Activated naive CD4-positive, alpha-beta T cell treated with anti-CD3 and anti-CD28 coated beads, Interleukin-2, amount 50 U/mL, for 72 hours (primary cell): ENCODE measurements at places on chromosomes 7 and 10. TPM values are rescaled to one million over a fixed set of nuclear protein-coding genes. Genes with fewer than 3 reads are reported as not detected.

GRCh38 chr10:93440591-93441091 is 41.5 kb downstream of the MYOF start:
- no peak for DNase-seq

GRCh38 chr10:132443605-132443982 is 46.6 kb downstream of the PWWP2B start:
- DNase-seq: peak; percentile 56

- no peak for DNase-seq
Observed at GRCh38 chr10:74306227-74306982, 155.4 kb downstream of the ADK start.

DNA sequence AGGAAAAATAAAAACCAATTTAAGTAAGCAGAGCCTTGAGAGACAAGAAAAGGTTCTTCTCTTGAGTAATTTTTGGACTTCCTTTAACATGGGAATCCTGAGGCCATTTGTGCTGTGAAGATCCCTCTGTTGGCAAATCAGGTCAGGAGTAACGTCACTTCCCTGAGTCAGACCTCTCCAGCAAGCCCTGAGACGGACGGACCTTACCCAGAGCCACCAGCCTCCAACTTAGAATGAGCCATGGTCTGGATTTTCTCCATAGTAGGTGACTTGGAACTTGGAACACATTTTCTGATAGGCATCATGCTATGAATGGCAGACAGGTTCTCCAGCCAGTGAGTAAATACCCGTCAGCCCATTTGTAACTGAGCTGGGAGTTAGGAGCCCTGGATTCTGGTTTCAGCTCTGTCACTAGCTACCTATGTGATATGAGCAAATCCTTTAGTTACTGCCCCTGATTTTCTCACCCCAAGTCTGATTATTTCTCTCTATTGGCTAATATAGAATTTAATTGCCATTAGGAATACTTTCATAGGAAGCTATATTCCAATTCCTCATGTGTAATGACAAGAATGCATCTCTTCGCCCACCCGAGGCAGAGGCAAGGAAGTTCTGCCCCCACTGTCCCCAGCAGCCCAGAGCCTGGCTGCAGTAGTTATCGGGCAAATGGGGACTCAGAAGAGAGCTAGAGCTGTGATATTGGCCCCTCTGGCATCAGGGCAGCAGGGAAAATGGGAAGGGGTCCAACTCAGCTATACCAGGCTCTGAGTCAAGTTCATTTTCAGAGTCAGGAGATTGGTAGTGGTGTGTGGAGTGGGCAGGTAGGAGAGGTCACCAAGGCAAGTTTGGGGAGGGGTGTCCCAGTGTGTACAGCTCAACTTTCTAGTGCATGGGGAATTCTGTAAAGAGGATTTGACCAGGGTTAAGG is 153.7 kb upstream of the AGK start:
- DNase-seq: no peak

- no peak for DNase-seq
Observed at GRCh38 chr7:142770661-142771352, at the start of gene PRSS2. TSS of gene PRSS2 (plus strand) at chr7:142770970. CDS start at chr7:142770983, 13 bp downstream.

- DNase-seq: no peak
Observed at GRCh38 chr7:27149842-27150567, 2.4 kb downstream of the HOXA3 start.

- DNase-seq: no peak
Observed at GRCh38 chr10:45052700-45053099, 52.0 kb downstream of the ZNF22 start.

DNA sequence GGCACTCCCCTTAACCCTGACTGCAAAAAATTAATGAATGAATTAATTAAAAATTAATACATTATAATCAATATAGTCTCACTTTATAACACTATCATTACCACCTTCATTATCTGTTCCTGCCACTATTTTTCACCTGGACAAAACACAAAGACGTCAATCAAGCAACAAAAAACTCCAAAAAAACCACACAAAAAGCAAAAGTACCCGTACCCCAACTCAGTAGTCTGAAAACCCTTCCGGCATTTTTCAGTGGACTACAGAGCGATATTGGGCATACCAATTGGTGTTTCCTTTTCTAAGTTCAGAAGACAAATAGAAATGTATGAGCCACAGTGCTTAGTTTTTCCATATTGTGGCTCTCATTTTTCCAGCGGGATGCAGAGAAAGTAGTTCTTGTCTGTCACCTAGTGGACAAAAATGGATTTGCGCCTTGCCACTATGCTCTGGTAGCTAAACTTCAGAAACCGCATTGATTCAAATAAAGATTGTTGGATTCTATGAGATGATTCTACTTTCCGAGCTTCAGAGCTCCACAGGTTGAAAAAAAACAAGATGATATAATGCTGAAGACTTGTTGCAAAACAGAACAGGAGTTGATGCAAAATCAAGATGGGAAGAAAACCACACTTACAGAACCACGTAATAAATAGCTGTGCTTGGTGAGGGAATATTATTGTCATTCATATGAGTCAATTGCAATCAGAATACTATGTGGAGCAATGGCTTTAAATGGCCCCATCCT is 50.6 kb upstream of the ITGB1 start:
- no peak for DNase-seq

GRCh38 chr10:10786109-10787090 is 231.3 kb upstream of the CELF2 start:
- DNase-seq: no peak

- no peak for DNase-seq
Observed at GRCh38 chr7:98110249-98111022, 3.8 kb downstream of the LMTK2 start.

- DNase-seq: no peak
Observed at GRCh38 chr7:124022551-124022950, 10.3 kb downstream of the TMEM229A start.

GRCh38 chr10:22086730-22087401 is 83.3 kb upstream of the DNAJC1 start:
- no peak for DNase-seq

DNA sequence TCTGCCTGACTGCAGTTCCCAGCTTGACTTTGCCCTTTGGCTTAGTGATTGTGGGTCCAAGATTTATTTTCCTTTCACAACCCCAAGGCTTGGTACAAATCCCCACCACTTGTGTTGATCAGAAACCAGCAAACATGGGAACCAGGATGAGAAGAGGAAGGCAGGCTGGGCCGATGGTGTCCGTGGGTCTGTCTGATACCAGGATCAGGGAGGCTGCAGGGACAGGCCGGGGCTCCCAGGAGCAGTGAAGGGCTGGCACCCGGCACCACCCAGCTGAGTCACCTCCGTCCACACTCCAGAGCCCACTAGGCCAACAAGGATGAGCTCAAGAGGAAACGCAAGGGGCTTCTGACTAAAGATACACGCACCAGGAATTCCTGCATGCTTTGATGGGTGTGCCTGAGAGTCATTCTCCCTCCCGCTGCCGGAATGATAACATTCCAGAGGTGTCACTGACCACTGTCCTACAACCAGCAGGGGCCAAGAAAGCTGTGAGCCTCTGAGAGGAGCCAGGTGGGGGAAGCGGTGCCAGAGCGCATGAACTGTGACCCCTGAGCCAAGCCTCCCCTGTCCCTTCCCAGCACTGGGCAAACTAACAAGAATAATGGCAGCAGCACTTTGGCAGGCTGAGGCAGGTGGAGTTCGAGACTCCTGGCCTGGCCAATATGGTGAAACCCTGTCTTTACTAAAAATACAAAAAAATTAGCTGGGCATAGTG is 29.2 kb upstream of the PROSER2 start:
- DNase-seq: no peak

DNA sequence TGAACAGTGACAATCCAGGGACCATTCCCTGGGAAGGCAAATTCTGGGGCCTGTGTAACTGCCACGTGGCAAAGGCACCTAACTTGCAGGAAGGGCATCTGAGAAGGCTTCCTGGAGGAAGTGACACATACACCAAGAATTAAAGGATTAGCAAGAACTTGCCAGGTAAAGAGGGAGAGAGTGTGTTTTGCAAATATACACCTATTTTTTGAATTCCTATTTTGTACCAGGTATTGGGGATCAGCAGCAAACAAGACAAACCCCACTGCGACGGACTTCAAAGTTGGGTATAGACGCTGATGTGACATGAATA is 206.5 kb upstream of the ZMIZ1 start:
- DNase-seq: no peak

- DNase-seq: no peak
Observed at GRCh38 chr7:132654150-132654549, 77.9 kb upstream of the PLXNA4 start.

DNA sequence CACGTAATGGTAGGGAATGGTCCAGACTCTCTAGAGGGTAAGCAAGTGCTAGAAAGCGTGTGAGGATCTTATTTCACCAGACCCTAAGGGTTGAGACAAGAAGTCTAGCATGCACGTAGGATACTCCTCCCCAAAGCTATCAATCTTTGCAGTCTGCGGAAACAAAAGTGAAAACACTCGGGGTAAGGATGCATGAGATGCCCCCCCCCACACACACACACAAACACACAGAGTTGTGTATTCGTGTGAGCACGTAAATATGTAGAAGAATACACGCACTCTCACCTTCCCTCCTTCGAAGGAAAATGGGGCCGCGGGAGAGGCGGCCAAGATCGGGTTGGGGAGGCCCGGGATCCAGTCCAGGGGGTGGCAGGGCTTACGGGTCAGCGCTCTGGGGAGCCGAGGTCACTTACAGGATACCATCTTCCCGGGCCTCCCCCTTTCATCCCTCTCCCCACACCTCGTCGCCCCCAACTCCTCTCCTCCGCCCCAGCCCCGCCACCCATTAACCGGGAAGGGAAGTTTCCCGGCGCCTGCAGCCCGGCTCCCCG is 455 bp downstream of the CUL2 start:
- no peak for DNase-seq

DNA sequence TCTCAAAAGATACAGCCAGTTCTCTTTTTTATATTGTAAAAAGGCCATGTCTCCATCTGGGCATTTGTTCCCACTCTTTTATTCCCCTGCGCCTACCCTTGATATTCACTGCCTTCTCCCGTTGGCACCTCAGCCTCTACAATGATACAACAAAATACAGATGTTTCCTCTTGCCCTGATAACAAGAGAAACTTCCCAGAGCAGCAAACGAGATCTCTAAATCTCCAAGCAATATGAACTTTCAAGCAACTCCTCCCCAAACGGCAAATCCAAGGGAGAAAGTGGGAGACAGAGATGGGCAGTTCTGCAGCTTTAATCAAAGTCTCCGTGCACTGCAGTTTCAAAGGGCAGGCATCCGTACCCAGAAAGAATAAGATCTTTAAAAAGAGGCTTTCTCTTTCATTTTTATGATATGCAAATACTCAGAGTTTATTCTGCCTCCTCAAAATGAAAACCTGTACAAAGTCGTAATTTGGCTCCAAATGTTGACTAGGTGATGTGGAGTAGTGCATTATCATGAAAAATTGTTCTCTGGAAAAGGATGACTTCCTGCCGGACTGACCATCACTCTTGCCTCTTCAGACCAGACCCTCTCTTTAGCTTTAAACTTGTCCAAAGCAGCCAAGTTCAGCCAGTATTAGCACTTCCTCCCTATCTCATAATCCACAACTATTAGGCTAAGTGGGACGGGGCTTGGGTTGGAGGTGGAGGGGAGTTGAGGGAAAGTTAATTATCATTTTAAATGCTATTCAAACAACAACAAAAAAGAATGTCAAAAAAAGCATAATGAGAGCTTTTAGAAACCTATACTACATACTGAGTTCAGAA is 682 bp downstream of the HGF start:
- no peak for DNase-seq

DNA sequence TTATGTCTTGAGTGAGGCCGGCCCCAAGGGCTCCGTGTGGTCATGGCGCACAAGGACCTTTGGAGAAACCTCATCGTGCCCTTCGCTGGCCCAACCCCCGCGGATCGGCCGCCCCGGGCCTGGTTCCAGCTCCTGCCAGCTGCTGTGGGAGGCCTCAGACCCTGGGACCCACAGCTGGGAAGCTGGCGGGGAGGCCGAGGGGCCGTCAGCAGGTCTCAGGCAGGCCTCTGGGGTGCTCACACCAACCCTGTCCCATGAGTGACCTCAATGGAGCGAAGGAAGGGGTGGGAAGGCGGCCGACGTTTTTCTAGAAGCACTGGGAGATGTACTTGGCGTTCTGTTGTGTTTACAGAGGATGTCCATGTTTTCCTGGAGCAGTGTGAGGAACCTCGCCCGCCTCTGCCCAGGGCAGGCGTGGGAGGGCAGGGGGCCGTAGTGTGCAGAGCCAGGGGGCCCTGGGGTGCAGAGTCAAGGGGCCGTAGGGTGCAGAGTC is 18.6 kb upstream of the ADGRA1 start:
- no peak for DNase-seq

GRCh38 chr7:8296362-8296659 is 34.3 kb upstream of the ICA1 start:
- no peak for DNase-seq

DNA sequence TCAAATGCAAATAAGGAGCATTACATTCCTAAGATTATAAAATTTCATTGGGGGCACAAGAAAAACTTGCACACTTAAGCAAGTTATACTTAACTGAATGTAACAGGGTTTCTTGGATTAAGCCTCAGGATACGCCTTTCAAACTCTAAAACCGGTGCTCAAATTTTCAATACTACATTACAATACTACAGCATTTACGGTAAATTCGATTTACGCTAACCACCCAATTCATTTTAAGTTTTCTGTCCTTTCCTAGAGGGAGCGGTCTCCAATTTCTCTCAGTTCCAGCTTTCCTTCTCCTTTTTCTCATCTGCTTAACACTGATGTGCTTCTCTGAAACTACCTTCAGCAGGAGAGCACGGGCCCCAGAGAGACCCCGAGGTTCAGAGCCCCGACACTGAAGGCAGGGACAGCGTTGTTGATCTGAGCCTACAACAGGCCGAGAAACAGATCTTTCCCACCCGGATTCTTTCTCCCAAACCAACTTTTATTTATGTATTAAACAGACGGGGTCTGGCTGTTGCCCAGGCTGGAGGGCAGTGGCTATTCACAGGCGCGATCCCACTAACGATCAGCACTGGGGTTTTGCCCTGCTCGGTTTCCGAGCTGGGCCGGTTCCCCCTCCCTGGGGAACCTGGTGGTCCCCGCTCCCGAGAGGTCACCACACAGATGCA is 798 bp downstream of the ZNF425 start:
- no peak for DNase-seq

DNA sequence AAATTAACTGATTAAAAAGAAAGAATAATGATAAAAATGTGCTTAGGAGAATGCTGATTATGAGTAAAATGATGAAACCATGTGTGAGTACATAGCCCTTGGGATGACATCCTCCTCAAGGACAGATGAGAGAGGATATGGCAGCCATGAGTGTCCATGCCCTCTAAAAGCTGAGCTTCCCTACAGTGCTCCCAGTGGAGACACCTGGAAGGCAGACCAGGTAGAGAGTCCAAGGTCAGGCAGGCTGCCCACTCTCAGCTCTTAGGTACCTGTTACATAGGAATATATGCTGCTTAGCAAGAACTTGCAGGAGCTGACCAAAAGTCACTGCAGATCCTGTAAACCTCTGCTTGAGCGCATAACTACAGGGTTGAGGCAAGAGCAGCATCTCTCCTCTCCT is 169.7 kb upstream of the TMEM229A start:
- no peak for DNase-seq

Gene VSTM4
- not detected for total RNA-seq

Gene CALHM1
- total RNA-seq: not detected

Gene PYROXD2
- 2.3 TPM for total RNA-seq

Gene MYL10
- total RNA-seq: not detected

Gene TMEM273
- 4.0 TPM for total RNA-seq

Gene FZD8
- 0.18 TPM for total RNA-seq

Gene NODAL
- total RNA-seq: not detected
